ENCODE measurements at places on chromosomes 7 and 10. TPM values are rescaled to one million over a fixed set of nuclear protein-coding genes. Genes with fewer than 3 reads are reported as not detected.
A peak's percentile ranks its signal among the peaks of the same experiment; 100 is the strongest.

- peak; percentile 87 for DNase-seq
Observed at GRCh38 chr10:21125471-21126228, 228.5 kb upstream of the NEBL start.

DNA sequence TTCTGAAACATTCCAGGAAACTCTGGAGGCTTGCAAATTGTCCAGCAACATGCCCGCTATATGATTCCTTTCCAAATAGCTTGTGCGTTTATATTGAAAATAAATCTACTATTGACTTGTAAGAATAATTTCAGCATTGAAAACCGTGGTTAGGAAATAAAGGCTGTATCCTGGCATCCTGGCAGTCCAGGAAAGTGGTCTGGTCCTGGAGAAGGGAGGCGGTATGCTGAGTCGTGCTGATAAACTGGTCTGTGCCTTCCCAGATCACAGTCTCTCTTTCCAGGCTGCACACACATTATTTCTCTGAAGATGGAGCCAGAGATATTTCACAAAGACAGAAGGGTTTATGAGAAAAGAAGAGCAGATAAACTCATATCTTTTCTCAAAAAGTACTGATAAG is 350.1 kb upstream of the COBL start:
- DNase-seq: no peak

DNA sequence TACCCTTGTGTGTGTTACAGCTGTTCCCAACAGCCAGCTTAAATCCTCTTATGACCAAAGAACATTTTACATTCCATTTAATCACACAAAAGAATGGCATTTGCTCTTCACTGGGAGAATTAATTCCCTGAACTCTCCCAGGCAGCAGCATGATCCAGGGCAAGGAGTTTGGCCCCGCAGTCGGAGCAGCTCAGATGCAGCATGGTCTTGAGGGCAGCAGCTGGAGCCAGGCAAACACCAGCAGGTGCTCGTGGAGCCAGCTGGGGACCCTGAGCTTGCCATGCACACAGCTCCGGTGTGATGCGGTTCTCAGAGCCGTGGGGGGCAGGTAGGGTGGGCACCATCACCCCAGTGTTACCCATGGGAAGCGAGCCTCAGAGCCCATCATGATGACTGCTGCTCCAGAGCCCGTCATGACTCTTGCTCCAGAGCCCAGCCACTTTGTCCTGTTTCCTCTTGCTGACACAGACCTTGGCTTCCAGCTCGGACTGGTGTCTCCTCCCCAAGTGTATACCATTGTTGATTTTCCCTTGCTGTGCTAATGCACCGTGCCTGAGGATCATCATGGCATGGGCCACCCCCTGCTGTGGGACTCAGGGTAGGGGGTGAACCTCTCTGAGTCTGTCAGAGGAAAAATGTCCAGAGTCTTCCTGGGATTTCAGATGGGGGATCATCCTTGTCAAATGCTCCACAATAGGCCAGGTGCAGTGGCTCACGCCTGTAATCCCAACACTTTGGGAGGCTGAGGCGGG is 75.8 kb downstream of the ZRANB1 start:
- no peak for DNase-seq

ANKRD30A gene
- not detected for total RNA-seq

DNA sequence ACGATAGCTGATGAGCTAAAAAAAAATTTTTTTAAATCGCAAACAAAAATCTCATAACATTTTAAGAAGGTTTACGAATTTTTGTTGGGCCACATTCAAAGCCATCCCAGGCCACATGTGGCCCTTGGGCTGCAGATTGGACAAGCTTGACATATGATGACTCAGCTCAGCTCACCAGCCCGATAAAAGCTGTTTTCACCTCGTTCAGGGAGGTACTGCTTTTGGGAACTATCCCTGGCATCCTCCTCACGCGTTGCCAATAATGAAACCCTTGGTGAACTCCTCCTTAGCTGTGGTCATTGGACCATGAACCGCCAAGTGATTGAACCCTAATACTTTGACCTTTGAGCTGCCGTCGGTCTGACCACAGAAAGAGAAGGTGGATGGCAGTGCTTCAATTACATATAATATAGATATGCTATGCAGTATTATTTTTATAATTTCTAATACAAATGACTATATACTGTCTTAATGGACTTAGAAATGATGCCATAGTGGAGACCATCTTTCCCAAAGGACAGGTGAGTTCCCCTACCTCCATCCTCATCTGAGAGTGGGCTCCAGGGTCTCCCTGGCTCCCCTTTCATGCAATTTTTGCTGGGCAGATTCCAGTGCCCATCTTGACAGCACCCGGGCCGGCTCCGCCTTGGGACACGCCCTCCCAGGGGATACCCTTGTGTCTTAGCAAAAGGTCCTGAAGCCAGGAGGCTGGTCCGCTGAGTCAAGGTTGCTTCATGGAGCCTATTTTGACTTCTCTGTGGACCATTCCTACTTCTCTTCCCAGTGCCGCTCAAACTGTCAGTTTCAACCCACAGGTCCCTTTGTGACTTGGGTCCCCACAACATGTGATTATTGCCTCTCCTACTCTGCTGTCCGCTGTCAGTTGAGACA is 707.2 kb downstream of the PARD3 start:
- no peak for DNase-seq

DNA sequence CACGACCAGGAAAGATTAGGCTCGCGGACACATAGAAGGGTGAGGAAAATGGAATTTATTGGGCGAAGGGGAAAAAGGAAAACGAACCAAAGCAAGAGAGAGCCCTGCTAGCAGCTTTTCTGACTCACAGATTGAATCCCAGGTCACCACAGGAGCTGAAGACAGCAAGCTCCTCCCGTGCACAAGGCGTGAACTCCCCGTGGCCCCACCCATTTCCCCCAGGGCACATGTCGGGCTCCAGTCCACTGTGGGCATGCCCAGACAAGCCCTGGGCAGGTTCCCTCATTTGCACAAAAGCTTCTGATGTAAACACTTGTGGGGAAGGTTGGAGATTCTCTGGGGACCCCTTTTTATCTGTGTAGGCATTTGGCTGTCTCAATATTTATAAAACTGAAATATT is 582.4 kb downstream of the SUGCT start:
- no peak for DNase-seq

CALML3 gene
- total RNA-seq: 0.09 TPM

Data from cerebellum (tissue), 4 donors.